ENCODE measurements at places on chromosomes 1 and 21. TPM values are rescaled to one million over a fixed set of nuclear protein-coding genes. Genes with fewer than 3 reads are reported as not detected.

The RAB7B gene
- 1.5 TPM for total RNA-seq

The LAPTM5 gene
- 23.6 TPM for total RNA-seq

The SPATA1 gene
- total RNA-seq = 1.6 TPM

The TUFT1 gene
- total RNA-seq = 11.4 TPM

The OR2T11 gene
- total RNA-seq = 0.25 TPM

The NMNAT2 gene
- 183 TPM for total RNA-seq

The CLCNKA gene
- total RNA-seq = not detected

The FMO2 gene
- 2.8 TPM for total RNA-seq

The S100A8 gene
- total RNA-seq = 80.1 TPM

The SELP gene
- total RNA-seq = not detected

The BECN2 gene
- not detected for total RNA-seq

The TRAF3IP3 gene
- 0.37 TPM for total RNA-seq

The CSF1 gene
- 13.3 TPM for total RNA-seq

The LRRC71 gene
- not detected for total RNA-seq

The STMN1 gene
- total RNA-seq = 976 TPM

The COL6A1 gene
- total RNA-seq = 47.1 TPM

The KRTAP12-2 gene
- not detected for total RNA-seq

The CCDC185 gene
- total RNA-seq = not detected

The RBP7 gene
- 17.0 TPM for total RNA-seq

The SPATA45 gene
- 1.9 TPM for total RNA-seq

The CSMD2 gene
- total RNA-seq = 20.5 TPM

The RHD gene
- total RNA-seq = 0.55 TPM

The ALDH4A1 gene
- 28.5 TPM for total RNA-seq

The NTNG1 gene
- 21.2 TPM for total RNA-seq

The COL8A2 gene
- 2.6 TPM for total RNA-seq

The KRTAP13-2 gene
- total RNA-seq = not detected

The MYOG gene
- total RNA-seq = 0.29 TPM

The LCE7A gene
- total RNA-seq = not detected

The TBX15 gene
- total RNA-seq = 1.1 TPM

The EEIG2 gene
- total RNA-seq = 34.4 TPM

The TNFRSF25 gene
- total RNA-seq = 73.0 TPM

The ZNF692 gene
- 59.2 TPM for total RNA-seq

The FAM177B gene
- 1.3 TPM for total RNA-seq

The ST7L gene
- 30.0 TPM for total RNA-seq

The AIM2 gene
- total RNA-seq = 0.70 TPM

The KCNJ9 gene
- total RNA-seq = 135 TPM

The NOL9 gene
- 40.0 TPM for total RNA-seq

The KRTAP10-4 gene
- not detected for total RNA-seq

The ESRRG gene
- total RNA-seq = 18.7 TPM

The ADGRB2 gene
- total RNA-seq = 206 TPM

All from dorsolateral prefrontal cortex (tissue), 122 donors.